Caki2 (cell line): ENCODE measurements at places on chromosomes 11 and 22. TPM values are rescaled to one million over a fixed set of nuclear protein-coding genes. Genes with fewer than 3 reads are reported as not detected.

- no peak for DNase-seq
Observed at GRCh38 chr11:12815129-12815480, 140.9 kb downstream of the TEAD1 start.

DNA sequence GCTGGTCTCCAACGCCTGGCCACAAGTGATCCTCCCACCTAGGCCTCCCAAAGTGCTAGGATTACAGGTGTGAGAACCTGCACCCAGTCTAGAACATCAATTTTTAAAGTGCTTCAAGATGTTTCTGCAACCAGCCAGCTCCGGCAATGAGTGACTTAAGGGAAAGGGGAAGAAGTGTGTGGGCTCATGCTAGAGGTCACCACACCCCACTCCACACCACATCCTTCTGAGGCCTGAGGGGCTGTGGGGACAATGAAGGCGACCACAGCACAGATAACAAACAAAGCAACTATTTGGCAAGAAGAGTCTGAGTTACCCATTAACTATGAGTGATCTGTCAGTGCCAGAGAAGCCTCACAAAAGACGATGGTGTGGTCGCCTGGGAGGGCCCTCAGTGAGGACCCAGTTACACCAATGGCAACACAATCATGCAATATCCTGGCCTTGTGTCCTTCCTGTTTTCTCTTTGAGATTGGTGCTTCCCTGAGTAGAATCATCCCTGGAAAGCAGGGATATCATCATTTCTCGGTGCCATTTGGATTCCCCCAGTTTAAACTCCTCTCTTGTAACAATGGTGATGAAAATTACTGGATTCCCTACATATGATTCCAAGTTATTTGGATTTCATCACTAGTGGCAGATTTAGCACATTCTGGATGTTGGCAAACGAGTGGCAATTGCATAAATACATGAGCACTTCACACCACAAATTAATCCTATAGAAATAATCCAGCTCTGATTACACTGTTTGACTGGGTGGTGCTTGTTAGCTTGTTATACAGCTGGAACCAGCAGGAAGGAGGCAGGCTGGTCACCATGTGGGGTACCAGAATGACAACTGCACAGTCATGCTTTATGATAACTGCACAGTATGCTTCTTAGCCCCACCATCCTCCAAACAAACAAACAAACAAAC lies 18.4 kb downstream of the ABTB2 start:
- peak; percentile 89 for DNase-seq

Gene LIMK2
- 9.5 and 18.1 TPM in 2 replicates for total RNA-seq

GRCh38 chr11:2296913-2297622 lies 4.7 kb downstream of the C11orf21 start:
- no peak for DNase-seq

Gene GRIK4
- total RNA-seq = not detected in 2 replicates

- DNase-seq = no peak
Observed at GRCh38 chr22:22945195-22945594, 57.6 kb downstream of the IGLL5 start.

DNA sequence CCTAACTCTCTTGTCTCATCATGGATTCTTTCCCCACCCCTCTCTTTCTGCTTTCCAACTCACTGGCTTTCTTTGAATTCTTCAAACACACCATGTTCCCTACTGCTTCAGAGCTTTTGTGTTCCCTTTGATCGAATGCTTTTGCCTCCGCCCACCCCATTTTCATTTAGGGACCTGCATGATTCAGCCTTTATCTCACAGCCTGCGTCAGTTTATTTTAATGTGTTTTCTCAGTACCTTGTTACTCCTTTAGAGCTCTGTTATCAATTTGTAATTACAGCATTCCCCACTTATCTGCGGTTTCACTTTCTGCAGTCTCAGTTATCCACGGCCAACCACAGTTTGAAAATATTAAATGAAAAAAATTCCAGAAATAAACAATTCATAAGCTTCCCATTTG lies 451.3 kb downstream of the METTL15 start:
- no peak for DNase-seq

- DNase-seq = peak; percentile 92
Observed at GRCh38 chr22:20203552-20204201, 52.8 kb upstream of the CCDC188 start.

- peak; percentile 19 for DNase-seq
Observed at GRCh38 chr22:38657045-38657909, 839 bp downstream of the CBY1 start.

DNA sequence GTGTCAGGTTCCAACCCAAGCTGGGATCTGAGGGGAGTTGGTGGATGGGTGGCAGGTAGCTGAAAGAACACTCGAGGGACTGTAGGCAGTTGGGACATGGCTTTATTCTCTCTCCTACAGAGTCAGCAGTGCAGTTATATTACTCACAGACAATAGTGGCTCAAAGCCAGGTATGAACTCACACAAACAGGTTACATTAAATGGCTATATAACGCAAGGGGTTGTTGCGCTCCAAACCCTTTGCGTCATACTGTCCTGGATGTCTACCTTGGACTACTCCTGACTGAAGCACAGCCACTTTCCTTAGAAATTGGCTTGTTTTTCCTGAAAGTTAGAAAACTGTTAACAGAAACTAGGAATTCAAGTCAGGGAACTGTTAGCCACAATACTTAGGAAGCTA lies 66.4 kb upstream of the OR4B1 start:
- no peak for DNase-seq

DNA sequence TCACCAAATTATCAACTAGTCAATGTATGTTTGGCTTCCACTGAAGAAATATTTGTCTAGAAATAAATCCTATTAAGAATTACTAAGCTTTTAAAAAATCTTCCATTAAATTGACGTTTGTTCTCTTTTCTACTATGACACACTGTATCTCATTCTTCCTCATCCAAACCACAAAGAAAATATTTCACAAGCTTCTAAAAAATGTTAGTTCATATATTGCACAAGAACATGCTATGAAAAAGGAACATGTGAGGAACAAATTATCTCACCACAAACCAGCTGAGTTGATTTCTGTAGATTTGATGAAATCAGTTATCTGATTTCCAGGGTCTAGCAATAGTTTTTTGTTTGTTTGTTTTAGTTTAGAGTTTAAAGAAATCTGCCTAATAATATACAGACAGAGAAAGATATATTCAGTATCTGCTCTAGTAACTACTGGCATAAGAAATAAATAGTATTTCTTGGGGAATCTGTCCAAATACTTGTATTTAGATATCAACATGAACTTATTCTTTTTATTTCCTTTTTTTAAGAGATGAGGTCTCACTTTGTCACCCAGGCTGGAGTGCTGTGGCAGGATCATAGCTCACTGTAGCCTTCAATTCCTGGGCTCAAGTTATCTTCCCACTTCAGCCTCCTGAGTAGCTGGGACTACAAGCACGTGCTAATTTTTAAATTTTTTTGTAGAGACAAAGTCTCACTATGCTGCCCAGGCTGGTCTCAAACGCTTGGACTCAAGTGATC lies 161.7 kb downstream of the ATG16L2 start:
- no peak for DNase-seq

DNA sequence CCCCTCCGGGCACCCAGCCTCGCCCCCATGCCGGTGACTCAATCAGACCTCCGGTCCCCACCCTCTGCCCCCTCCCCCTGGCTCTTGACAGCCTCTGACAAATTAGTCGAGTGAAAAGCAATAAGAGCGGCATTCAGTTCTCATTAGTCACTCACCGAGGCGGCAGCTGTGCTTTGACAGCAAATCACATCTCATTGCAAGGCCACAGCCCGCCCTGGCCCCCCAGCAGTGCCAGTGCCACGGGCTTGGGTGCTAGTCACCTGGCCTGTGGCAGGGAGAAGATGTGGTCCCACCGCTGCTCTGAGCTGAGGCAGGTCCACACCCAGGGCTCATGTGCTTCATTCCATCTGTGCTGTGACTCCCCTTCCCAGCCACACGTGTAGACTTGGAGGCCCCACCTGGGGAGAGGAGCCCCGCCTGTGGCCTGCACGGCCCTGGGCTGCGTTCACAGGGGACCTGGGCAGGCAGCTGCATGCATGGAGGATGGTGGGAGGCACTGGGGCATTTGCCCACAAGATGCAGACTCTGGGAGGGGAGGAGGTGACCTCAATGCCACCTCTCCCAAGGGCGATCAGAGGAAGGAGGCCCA lies 7.4 kb upstream of the TH start:
- DNase-seq = peak; percentile 76

Gene LRRC74B
- total RNA-seq = not detected in 2 replicates

- no peak for DNase-seq
Observed at GRCh38 chr22:32205974-32206773, 1.3 kb upstream of the RFPL2 start.

Gene PACSIN3
- 31.9 and 35.9 TPM in 2 replicates for total RNA-seq
